T-cell (primary cell): ENCODE measurements at places on chromosomes 13 and 19.

DNA sequence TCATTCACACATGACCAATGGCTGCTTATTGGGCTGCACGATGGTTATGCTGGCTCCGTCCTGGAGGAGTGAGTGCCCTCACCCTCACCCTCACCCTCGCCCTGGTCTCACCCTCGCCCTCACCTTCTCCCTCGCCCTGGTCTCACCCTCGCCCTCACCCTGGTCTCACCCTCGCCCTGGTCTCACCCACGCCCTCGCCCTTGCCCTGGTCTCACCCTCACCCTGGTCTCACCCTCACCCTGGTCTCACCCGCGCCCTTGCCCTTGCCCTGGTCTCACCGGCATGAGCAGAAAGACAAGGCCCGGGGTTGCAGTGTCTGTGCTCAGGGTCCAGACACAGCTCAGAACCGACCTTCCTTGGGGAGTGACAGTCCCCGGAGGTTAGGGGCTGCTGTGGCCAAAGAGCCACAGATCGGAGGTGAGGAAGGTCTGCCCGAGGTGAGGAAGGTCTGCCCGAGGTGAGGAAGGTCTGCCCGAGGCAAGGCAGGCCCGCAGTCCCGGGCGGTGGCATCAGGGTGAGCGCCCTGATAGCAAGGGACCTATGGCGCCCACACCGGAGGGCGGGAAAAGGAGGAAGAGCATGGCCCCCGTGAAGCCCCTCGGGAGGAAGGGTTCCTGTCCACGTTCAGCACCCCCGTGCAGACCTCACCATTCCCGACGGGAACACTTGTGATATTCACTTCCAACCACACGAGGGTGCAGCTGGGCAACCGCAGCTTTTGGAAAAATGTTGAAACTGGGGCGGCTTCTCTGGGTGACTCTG, 65.6 kb downstream of the MCF2L start:
- no peak for DNase-seq

DNA sequence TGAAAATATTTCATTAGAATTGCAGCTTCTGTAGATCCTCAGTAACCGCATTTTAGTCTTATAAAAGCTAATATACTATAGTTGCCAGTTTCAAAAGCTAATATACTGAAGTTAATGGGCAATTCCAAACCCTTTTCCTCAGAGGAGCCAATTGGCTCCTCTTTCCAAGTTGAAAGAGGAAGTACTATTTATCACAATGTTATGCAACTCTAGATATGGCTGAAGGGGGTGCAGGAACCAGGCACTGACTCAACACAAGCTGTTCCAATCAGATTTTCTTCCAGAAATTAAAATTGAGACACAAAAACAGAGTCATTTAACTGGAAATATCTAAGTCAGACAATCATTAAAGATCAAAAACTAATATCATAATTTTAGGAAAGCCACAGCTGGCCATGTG, 258.9 kb downstream of the PCDH20 start:
- no peak for DNase-seq

GRCh38 chr19:46068345-46069258, 27.8 kb upstream of the IGFL4 start:
- no peak for DNase-seq

GRCh38 chr13:95123726-95124125, 177.5 kb downstream of the ABCC4 start:
- DNase-seq: no peak

DNA sequence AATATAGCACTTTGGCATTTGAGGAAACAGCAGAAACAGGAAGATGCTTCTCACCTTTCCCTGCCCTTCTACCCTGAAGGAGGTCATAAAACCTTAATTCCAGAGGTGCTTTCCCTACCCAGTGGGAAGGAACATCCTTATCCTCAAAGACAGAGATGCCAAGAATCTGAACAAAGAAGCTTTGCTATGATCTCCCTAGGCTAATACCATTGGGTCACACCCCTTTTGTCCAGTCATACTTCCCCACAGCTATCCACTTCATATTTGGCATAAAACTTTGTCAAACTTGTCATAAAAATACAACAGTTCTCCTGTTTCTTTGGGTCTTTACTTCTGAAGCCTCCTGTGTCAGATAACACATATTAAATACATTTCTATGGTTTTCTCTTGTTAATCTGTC, 21.7 kb upstream of the RXFP2 start:
- DNase-seq: no peak

DNA sequence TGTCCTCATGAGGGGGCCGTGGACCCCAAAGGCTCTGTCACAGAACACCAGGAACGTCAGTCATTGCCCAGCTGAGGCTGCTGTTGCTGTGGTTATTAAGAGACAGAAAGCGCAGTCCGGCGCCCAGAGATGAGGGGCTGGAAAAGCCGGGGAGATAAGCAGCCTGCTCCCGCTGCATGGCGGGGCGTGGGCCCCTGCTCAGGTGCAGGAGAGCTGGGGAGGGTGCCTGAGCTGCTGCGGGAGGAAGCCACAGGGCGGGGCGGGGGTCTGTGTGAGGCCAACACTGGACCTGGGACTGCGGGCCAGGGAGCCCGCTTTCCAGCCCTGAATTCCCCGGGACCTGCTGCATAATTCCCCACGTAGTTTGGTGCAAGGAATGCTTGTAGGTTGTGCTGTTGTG, 11.3 kb downstream of the SOX1 start:
- DNase-seq: no peak

DNA sequence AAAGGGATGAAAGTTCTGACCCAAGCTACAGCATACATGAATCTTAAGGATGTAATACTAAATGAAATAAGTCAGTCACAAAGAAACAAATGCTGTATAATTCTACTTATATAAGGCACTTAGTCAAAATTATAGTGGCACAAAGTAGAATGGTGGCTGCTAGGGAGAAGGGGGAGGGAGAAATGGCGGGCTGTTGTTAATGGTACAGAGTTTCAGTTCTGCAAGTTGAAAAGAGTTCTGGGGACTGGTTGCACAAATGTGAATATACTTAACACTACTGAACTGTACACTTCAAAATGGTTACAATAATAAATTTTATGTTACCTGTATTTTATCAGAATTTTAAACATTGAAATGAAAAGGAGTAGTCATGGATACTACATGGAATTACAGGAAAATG, 48.9 kb upstream of the CLDN10 start:
- no peak for DNase-seq

DNA sequence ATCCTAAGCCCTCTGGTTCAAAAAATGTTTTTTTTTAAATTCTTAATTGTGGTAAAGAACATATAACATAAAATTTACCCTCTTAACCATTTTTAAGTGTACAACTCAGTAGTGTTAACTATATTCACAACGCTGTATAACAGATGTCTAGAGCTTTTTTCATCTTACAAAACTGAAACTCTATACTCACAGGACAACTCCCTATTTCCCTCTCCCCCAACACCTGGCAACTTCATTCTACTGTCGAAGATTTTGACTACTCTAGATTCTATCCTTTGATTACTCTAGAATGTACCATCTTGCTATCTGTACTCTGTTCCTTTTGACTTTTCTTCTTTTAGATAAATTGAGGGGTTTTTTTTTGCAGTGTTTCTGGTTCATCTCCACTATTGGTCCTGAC, 200.4 kb downstream of the KLF12 start:
- no peak for DNase-seq

DNA sequence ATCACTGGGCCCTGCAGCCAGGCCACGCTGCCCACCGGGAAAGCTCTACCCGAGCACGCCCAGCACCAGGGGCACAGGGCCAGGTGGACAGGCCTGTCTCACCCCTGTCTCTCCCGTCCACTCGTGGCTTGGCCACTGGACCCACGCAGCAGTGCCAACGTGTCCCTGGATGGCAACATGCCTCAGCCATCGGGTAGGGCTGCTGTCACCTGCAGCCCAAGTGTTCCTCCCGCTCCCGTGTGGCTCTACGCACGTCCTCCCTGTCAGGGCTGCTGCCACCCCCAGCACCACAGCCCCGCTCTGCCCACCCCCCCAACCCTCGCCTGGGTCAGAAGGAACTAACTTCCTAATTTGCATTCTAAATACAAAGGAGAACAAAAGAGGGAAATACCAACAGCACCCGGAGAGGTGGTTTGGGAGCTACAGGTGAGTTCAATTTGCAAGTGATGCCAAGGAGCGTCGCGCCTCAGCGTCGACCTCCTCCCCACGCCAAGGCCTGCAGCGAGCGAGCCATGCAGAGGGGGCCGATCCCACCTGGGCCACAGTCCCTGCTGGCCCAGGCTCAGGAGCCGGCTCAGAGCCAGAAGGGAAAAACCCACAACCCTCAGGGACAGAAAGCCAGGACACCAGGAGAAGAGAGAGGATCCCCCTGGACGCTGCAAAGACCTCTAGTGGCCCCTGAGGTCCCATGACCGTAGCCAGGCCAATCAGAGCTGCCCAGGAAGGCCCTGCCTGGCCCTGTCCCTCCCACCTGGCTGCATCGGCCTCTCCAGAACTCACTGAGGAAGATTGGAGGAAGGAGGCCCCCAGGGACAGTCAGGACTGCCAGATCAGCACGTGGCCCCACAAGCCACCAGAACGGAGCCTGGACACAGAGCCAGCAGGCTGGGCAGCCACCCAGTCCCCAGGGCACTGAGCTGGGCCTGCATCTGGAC, 128.4 kb upstream of the SPACA7 start:
- no peak for DNase-seq

DNA sequence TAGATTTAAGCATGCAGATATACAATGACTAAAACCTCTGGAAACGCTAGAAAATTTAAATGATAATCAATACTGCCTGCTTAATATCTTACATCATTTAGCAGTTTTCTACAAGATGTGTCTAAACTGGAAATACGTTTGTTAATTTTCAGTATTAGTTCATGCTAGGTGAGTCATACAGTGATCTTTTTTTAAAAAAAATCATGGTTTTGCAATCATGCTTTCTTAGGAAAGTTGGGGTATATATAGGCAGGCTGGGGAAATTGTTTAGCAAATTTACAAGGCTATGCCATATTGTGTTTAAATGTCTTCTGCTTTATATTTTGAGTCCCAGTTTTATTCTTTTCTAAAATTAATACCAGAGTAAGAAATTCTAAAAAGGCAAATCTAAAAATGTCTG, 245.4 kb upstream of the SPRY2 start:
- no peak for DNase-seq

DNA sequence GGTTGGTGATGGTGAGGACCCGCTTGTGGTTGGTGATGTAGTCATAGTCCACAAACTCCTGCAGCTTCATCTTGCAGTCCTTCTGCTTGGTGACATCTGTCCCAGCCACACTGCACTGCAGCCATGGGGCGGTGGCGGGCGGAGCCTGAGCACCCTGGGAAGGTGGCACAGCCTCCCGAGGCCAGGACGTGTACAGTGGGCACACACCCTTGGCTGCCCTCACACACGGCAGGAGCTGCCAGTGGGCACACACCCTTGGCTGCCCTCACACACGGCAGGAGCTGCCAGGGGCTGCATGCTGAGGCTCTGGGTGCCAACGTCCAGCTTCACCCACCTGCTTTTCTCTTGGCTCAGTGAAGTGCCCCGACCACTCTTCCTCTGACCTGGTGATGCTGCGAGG, 128.7 kb downstream of the TUBA3C start:
- no peak for DNase-seq

GRCh38 chr13:44092078-44092970, 212.6 kb downstream of the LACC1 start:
- DNase-seq: no peak

DNA sequence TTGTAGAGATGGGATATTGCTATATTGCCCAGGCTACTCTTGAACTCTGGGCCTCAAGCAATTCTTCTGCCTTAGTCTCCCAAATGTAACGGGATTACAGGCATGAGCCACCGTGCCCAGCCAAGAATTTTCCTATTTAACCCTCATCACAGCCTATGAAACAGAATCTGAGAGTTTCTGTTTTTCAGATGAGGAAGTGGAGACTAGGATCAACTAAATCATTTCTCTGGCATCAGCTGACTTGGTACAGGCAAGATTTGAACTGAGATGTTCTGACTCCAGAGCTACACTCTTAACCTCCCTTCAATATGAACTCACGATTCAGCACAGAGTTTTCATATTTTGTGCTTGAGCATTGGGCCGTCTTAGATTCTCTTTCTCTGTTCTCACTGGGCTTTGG, 8.1 kb downstream of the ZNF460 start:
- DNase-seq: no peak

DNA sequence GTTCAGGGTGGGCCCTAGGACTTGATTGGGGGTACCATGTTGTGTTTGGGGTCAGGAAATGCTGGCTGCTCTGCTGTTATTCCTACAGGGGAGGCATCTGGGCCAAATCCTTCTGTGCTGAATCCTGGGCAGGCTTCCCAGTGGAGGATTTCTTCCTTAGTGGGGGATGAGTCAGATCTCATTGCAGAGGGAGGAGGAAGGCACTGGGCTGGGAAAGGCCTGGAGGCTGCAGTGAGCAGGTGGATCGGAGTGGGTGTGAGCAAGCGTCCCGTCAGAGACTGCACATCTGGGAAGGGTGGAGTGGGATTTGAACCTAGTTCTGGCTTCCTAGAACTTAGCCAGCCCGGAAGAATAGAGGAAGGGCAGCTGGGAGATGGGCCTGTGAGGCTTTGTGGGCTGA, 11.5 kb downstream of the CCDC124 start:
- no peak for DNase-seq

- no peak for DNase-seq
These were observed 4.8 kb upstream of the GJA3 start for GRCh38 chr13:20165417-20166257.

GRCh38 chr19:40907968-40908735, 26.1 kb upstream of the CYP2A7 start:
- DNase-seq: peak; percentile 66

DNA sequence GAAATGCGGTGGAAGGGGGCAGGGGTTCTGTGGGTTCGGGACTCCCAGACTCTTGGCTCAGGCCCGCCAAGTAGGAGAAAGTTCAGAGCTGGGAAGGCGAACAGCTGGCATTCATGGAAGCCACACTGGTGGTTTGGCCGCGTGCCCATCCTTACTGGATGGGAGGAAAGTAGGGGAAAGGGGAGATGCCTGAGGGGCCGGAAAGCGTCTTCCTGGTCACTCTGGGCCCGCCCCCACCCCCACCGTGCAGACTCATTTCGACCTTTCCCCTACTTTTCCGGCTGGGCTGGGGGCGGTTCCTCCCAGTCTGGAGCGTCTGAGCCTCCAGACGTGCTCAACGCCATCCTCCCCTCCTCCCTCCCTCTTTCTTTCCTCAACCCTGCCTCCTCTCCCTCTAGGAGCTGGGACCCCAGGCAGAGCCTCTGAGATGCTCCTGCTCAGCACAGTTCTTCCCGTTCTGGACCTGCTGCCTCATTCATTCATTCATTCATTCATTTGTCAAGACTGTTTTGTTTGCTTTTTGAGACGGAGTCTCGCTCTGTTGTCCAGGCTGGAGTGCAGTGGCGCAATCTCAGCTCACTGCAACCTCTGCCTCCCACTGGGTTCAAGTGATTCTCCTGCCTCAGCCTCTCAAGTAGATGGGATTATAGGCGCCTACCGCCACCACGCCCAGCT, 3.5 kb downstream of the ANGPTL4 start:
- no peak for DNase-seq
